ENCODE measurements at places on chromosomes 3 and 15.

GRCh38 chr15:89450076-89451006 is 46.0 kb downstream of the RHCG start:
- no peak for DNase-seq

GRCh38 chr15:40894681-40895448 is 615 bp downstream of the VPS18 start:
- DNase-seq, result peak; percentile 80

DNA sequence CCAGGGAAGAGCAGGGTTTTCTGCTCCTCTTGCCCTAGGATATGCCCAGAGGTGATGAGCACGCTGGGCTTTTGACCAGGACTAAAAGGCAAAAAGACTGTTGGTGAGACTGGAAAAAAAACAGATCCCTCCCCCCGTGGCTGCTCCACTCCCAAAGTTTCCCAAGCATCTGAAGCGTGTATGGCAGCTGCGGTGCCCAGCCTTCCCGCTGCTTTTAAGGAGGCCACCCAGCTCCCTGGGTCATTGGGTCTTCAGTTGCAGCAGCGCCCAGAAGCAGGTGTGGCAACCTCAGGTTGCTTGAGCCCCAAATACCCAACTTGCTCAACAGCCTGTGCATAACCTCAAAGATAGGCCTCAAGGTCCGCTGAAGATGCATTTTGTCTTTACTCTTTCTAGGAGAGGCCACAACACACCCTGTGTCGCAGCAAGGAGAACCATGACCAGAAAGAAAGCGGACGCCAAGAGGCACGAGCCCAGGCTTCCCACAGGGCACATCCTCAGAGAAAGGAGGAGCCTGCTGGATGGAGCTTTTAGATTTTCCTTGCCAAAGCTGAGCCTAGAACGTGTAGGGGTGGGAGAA is 2.0 kb downstream of the SRGAP3 start:
- no peak for DNase-seq

DNA sequence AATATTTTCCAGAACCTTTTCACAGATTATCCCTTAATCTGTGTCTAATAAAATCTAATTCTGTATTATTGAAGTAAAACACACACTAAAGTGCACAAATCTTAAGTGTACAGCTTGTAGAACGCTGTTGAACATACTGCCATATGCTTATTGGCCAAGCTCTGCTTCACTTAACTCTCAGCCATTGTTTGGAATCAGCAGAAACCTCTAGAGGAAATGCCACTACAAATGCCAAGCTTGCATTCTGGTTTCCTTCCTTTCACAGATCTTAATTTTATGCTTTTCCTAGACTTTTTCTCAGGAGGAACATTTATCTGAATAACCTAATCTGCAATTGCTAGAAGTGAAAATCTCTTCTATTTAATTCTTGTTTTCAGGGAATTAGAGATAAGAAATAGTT is 10.1 kb downstream of the MNS1 start:
- DNase-seq, result no peak

GRCh38 chr3:134364061-134364935 is 9.9 kb downstream of the AMOTL2 start:
- peak; percentile 100 for DNase-seq

DNA sequence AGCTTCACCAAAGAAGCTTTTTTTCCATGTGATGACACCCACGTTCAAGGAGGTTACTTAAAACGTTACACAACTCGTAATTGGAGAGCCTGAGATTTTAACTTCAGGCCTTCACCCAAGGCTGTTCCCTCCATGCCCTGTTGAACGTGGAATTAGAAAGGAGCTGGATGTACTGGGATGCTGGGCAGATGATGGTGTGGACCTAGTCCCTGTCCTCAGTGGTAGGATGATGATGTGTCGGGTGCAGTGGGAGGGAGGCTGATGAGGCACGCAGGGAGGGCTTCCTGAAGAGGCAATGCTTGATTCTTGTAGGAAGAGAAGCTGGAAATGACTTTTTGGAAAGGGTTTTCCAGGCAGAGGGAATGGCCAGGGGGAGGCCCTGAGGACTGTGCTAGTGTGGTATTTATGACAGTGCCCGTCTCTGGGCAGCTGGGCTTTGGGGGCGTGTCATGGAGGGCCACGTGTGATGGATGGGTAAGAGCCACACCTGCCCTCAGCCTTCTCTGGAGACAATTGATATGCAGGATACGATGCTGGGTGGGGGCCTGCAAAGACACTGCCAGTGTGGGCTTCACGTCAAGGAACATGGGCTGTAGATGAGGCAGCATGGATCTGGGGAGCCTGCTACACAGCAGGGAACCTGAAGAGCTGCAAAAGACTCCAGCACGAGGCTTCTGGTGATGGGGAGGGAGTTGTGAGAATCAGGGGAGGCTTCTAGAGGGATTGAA is 15.3 kb downstream of the SYNM start:
- DNase-seq, result no peak

GRCh38 chr15:83838763-83839162 is 184.8 kb downstream of the ADAMTSL3 start:
- DNase-seq, result no peak

- DNase-seq, result no peak
Measured at GRCh38 chr3:102668247-102668646, 233.4 kb downstream of the ZPLD1 start.

DNA sequence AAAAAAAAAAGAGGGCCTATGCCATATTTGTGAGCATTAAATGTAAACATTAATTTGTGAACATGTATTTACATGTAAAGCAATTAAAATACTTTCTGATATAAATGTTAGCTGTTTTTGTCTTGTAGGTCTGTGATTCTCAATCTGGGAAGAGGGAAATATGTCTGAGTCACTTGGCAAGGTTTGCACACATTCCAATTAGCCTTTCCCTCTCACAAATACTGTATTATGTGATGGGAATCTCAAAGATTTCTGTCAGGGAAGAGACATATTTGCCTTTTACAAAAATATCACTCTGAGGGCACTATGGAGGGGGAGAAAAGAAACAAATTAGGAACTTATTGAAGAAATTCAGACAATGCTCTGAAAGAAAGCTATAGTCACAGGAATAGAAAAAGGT is 483.6 kb downstream of the GBE1 start:
- no peak for DNase-seq

All from HT1080 (cell line).